A549 treated with RU486 at 1 μM for 4 hours (cell line): ENCODE measurements at places on chromosomes 5 and 9. TPM values are rescaled to one million over a fixed set of nuclear protein-coding genes. Genes with fewer than 3 reads are reported as not detected.

The NSMF gene
- total RNA-seq, result 29.6 to 45.5 TPM (median 40.6 TPM) in 5 replicates

The PCDHB5 gene
- 1.5 to 1.8 TPM (median 1.6 TPM) in 5 replicates for total RNA-seq

The PTGES gene
- 108 to 136 TPM (median 113 TPM) in 5 replicates for total RNA-seq

The CCDC171 gene
- 0.15 to 0.51 TPM (median 0.44 TPM) in 5 replicates for total RNA-seq

The MEGF10 gene
- not detected in 5 replicates for total RNA-seq

The PCDHA9 gene
- 0.04 TPM in 1 of 5 replicates, not detected in the others for total RNA-seq

The BASP1 gene
- 269 to 372 TPM (median 338 TPM) in 5 replicates for total RNA-seq

The LRSAM1 gene
- 8.4 to 11.3 TPM (median 10.0 TPM) in 5 replicates for total RNA-seq

The PCDHGA10 gene
- not detected in 5 replicates for total RNA-seq

The PCAT7 gene
- total RNA-seq, result 0.46 to 1.2 TPM (median 0.80 TPM) in 5 replicates

The ALDH1A1 gene
- 4,031 to 6,339 TPM (median 5,381 TPM) in 5 replicates for total RNA-seq

The TAF11L10 gene
- not detected in 5 replicates for total RNA-seq

The IRX2 gene
- total RNA-seq, result 1.0 to 1.7 TPM (median 1.5 TPM) in 5 replicates

The CAMK2A gene
- 0.61 to 1.4 TPM (median 0.83 TPM) in 5 replicates for total RNA-seq

The LYSMD3 gene
- total RNA-seq, result 3.8 to 10.6 TPM (median 8.4 TPM) in 5 replicates

The RBM22 gene
- 46.5 to 55.1 TPM (median 47.1 TPM) in 5 replicates for total RNA-seq

The DAB2IP gene
- 9.0 to 13.4 TPM (median 12.4 TPM) in 5 replicates for total RNA-seq

The HTR4 gene
- total RNA-seq, result not detected in 5 replicates

The IFNA21 gene
- not detected in 5 replicates for total RNA-seq

The GABRA6 gene
- total RNA-seq, result not detected in 5 replicates

The OTP gene
- 0.08 to 0.19 TPM (median 0.13 TPM) in 4 of 5 replicates, not detected in the other for total RNA-seq

The TMEM267 gene
- 8.5 to 23.4 TPM (median 20.4 TPM) in 5 replicates for total RNA-seq

The TAS2R1 gene
- total RNA-seq, result not detected in 5 replicates

The ROPN1L gene
- 1.1 to 2.7 TPM (median 2.1 TPM) in 5 replicates for total RNA-seq

The PLAC8L1 gene
- 0.29 TPM in 1 of 5 replicates, not detected in the others for total RNA-seq

The RORB gene
- not detected in 5 replicates for total RNA-seq

The FAM120A gene
- total RNA-seq, result 72.2 to 79.9 TPM (median 76.1 TPM) in 5 replicates

The AFAP1L1 gene
- 5.1 to 7.9 TPM (median 6.6 TPM) in 5 replicates for total RNA-seq

The SPATA31D4 gene
- not detected in 5 replicates for total RNA-seq

The MAP1B gene
- total RNA-seq, result 25.5 to 57.1 TPM (median 43.2 TPM) in 5 replicates

The ATG10 gene
- total RNA-seq, result 7.2 to 9.4 TPM (median 7.6 TPM) in 5 replicates

The PLPPR1 gene
- not detected in 5 replicates for total RNA-seq

The ACER2 gene
- 1.8 to 3.0 TPM (median 2.4 TPM) in 5 replicates for total RNA-seq

The SEC61B gene
- total RNA-seq, result 277 to 323 TPM (median 309 TPM) in 5 replicates

The ISL1 gene
- total RNA-seq, result not detected in 5 replicates

The PDE6A gene
- total RNA-seq, result 0.07 to 0.18 TPM (median 0.12 TPM) in 5 replicates

The CAVIN4 gene
- 0.26 to 0.56 TPM (median 0.54 TPM) in 5 replicates for total RNA-seq

The CSF1R gene
- total RNA-seq, result 0.05 to 0.33 TPM (median 0.21 TPM) in 4 of 5 replicates, not detected in the other

The RASEF gene
- 6.8 to 9.7 TPM (median 9.6 TPM) in 5 replicates for total RNA-seq

The SLC34A1 gene
- not detected in 5 replicates for total RNA-seq
